Thoracic aorta (tissue), 2 donors: ENCODE measurements at places on chromosomes 11 and 22.

GRCh38 chr11:82859750-82860149, 40.5 kb downstream of the PRCP start:
- H3K36me3 ChIP-seq, result no peaks in the 10 kb centered on the region
- no peak for DNase-seq
- H3K27ac ChIP-seq, result no peak overlapping the region
- H3K27me3 ChIP-seq, result no peaks in the 10 kb centered on the region

- peaks cover 4% of the 10 kb centered on the region for H3K27me3 ChIP-seq
- H3K4me1 ChIP-seq, result peaks cover 4% of the 10 kb centered on the region
- H3K27ac ChIP-seq, result peak overlapping the region; percentile 50
- H3K36me3 ChIP-seq, result no peaks in the 10 kb centered on the region
- peak overlapping the region; percentile 76 for H3K4me3 ChIP-seq
Observed at GRCh38 chr11:40293655-40294348, 1165.7 kb downstream of the LRRC4C start.

GRCh38 chr11:12223771-12224536, 113.6 kb downstream of the MICAL2 start:
- H3K4me1 ChIP-seq, result peaks cover 78% of the 10 kb centered on the region
- H3K36me3 ChIP-seq, result peaks cover 79% of the 10 kb centered on the region
- no peak for DNase-seq
- no peaks in the 10 kb centered on the region for H3K27me3 ChIP-seq

DNA sequence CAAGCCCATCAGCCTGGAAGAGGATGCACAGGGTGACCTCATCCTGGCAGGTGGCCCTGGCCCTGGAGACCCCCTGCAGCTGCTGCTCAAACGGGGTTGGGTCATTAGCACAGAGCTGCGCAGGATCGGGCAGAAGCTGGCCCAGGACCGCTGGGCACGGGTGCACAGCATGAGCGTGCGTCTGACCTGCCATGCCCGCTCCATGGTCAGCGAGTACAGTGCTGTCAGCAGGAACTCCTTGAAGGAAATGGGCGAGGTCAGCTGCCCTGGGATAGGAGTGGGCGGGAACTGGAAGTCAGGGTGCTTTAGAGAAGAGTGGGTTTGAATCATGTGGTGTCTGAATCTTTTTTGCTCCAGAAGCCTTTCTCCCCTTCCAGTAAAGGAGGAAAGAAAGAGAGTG, 61.1 kb downstream of the INSC start:
- no peak overlapping the region for H3K4me3 ChIP-seq
- H3K27ac ChIP-seq, result no peak overlapping the region
- no peak for DNase-seq
- no peaks in the 10 kb centered on the region for H3K27me3 ChIP-seq

DNA sequence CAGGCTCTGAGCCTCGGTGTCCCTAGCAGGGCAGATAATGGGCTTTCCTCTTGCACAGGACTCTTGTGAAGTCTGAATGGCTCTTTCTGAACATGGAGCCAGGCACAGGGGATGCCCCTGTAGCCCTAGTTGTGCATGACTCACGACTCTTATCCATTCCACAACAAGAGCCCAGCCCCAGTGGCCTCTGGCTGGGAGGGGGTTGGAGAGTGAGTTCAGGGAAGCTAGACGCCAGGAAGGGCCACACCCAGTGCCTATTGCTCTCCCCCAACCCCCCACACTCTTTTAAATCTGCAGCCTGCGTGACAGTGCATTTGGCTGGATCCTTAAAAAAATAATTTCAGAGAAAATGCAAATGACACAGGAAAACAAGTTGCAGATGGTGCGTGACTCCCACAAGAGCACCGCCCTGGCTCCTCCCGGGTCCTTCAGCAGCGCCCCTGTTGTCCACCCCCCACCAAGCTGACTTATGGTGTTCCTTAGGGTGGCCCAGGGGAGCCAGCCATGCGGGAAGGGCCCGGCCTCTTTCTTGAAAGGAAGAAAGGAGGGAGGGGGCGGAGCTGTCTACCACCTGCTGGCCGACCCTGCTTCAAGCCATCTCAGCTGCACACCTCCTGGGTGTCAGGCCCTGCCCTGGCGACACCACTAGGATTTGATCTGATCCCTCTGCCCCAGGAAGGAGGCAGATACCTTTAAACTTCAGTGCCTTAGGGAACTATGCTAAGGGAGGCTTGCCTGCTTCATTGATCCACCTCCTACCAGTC, 74.7 kb downstream of the MN1 start:
- DNase-seq, result no peak
- no peaks in the 10 kb centered on the region for H3K36me3 ChIP-seq
- no peaks in the 10 kb centered on the region for H3K4me1 ChIP-seq
- H3K27me3 ChIP-seq, result no peaks in the 10 kb centered on the region

DNA sequence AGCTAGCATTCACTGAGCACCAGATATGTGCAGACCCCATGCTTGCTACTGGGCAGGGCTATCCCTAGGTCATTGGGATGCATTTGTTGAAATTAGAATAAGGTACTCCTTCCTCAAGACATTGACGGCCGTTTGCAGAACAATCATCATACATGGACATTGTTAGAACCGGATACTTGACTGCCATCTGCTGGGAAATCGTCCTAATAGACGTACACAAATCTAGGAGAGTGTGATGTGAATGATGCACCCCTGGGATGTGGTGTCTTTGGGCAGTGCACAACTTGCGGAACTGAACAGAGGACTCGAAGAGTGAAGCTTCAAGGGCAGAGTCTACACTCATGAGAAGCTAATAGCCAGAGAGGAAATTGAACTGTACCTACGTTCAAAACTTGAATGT, 35.9 kb downstream of the MYO18B start:
- no peak overlapping the region for H3K27ac ChIP-seq
- no peak for DNase-seq
- H3K27me3 ChIP-seq, result no peaks in the 10 kb centered on the region
- H3K4me1 ChIP-seq, result no peaks in the 10 kb centered on the region

- H3K4me1 ChIP-seq, result no peaks in the 10 kb centered on the region
- H3K27me3 ChIP-seq, result no peaks in the 10 kb centered on the region
- H3K4me3 ChIP-seq, result no peak overlapping the region
- no peak for DNase-seq
- no peak overlapping the region for H3K27ac ChIP-seq
Observed at GRCh38 chr22:18952022-18952421, 15.9 kb upstream of the PRODH start.

- no peak overlapping the region for H3K27ac ChIP-seq
- no peaks in the 10 kb centered on the region for H3K27me3 ChIP-seq
- H3K4me1 ChIP-seq, result peaks cover 16% of the 10 kb centered on the region
- no peak overlapping the region for H3K4me3 ChIP-seq
- no peak for DNase-seq
Observed at GRCh38 chr11:72706579-72706978, 32.4 kb upstream of the PDE2A start.

DNA sequence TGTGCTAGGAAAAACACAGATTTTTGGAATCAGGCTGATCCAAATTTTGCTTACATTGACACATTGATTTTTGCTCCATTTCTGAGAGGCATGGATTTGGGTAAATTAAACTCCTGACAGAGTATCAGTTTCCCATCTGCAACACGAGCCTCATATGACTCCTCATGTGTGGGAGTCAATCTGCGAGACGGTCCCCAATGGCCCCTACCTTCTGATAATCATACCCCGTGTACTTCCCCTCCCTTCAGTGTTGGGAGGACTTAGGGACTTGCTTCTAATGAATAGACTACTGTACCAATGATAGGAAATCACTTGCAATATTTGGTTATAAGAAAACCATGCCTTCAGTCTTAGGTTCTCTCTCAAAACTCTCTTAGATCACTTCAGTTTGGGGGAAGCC, 302.7 kb downstream of the ETS1 start:
- H3K36me3 ChIP-seq, result no peaks in the 10 kb centered on the region
- no peak for DNase-seq
- H3K27ac ChIP-seq, result no peak overlapping the region
- no peaks in the 10 kb centered on the region for H3K27me3 ChIP-seq
- H3K4me1 ChIP-seq, result no peaks in the 10 kb centered on the region

GRCh38 chr11:77074626-77075221, 8.0 kb downstream of the CAPN5 start:
- no peaks in the 10 kb centered on the region for H3K36me3 ChIP-seq
- no peak overlapping the region for H3K4me3 ChIP-seq
- peaks cover 38% of the 10 kb centered on the region for H3K4me1 ChIP-seq
- no peaks in the 10 kb centered on the region for H3K27me3 ChIP-seq

DNA sequence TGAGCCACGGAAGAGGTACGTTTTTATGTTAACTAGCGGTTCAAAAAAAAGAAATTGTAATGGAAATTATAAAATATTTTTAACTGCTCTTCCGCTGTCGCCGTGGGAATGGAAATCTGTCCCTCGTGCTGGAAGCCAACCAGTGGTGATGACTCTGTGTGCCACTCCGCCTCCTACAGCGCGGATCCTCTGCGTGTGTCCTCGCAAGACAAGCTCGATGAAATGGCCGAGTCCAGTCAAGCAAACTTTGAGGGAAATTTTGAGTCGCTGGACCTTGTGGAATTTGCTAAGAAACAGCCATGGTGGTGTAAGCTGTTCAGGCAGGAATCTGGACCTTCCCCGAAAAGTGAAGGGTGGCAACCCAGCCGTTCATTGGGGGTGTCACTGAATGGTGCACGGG, 2.9 kb upstream of the CBX7 start:
- peaks cover 21% of the 10 kb centered on the region for H3K4me1 ChIP-seq
- no peak overlapping the region for H3K27ac ChIP-seq
- H3K36me3 ChIP-seq, result no peaks in the 10 kb centered on the region
- H3K4me3 ChIP-seq, result no peak overlapping the region

- no peaks in the 10 kb centered on the region for H3K4me1 ChIP-seq
- H3K27me3 ChIP-seq, result no peaks in the 10 kb centered on the region
- DNase-seq, result no peak
- H3K4me3 ChIP-seq, result no peak overlapping the region
- no peak overlapping the region for H3K27ac ChIP-seq
- H3K36me3 ChIP-seq, result peaks cover 39% of the 10 kb centered on the region
Observed at GRCh38 chr11:45224766-45225165, 61.4 kb downstream of the SYT13 start.

DNA sequence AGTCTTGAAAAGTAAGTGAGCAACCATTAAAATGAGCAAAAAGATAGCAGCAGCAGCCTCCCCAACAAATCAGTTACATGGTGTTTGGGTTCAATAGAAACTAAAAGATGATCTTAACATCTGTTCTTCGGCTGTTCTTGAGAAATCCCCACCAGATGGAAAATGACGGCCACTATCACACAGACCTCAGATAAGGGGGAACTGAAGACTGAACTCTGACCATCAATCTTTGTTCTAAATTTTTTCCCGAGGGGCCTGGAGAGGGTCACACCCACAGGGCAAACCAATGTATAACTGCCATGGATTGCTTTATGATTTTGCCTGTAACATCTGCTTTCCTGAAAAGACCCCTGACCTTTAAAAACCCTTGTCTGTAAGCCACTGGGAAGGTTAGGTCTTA, 624.8 kb upstream of the KIRREL3 start:
- H3K4me1 ChIP-seq, result no peaks in the 10 kb centered on the region
- H3K27ac ChIP-seq, result no peak overlapping the region
- no peaks in the 10 kb centered on the region for H3K27me3 ChIP-seq
- H3K4me3 ChIP-seq, result no peak overlapping the region
